ENCODE measurements at places on chromosomes 1 and 21. TPM values are rescaled to one million over a fixed set of nuclear protein-coding genes. Genes with fewer than 3 reads are reported as not detected.

PCP4L1 gene
- total RNA-seq, result 0.18 TPM

COL6A1 gene
- 5.2 TPM for total RNA-seq

NR1I3 gene
- total RNA-seq, result not detected

CDC7 gene
- 28.0 TPM for total RNA-seq

OR2L8 gene
- 0.34 TPM for total RNA-seq

DRAXIN gene
- 0.20 TPM for total RNA-seq

FMO2 gene
- not detected for total RNA-seq

HCRTR1 gene
- not detected for total RNA-seq

HSD11B1 gene
- 0.47 TPM for total RNA-seq

TM2D1 gene
- total RNA-seq, result 25.2 TPM

CELA2B gene
- total RNA-seq, result not detected

WLS gene
- total RNA-seq, result not detected

PADI2 gene
- total RNA-seq, result not detected

SLAMF9 gene
- total RNA-seq, result not detected

GBP1 gene
- 71.5 TPM for total RNA-seq

TRAF5 gene
- 42.5 TPM for total RNA-seq

KIF26B gene
- 0.16 TPM for total RNA-seq

DSCAM gene
- total RNA-seq, result not detected

KCNN3 gene
- not detected for total RNA-seq

ROR1 gene
- total RNA-seq, result not detected

DNAI4 gene
- total RNA-seq, result 1.7 TPM

LHX4 gene
- total RNA-seq, result not detected

KMO gene
- not detected for total RNA-seq

ADCY10 gene
- 0.05 TPM for total RNA-seq

DENND2D gene
- total RNA-seq, result 208 TPM

MXRA8 gene
- total RNA-seq, result 0.92 TPM

PI4KB gene
- total RNA-seq, result 46.6 TPM

FAM72C gene
- 25.9 TPM for total RNA-seq

SPOCD1 gene
- not detected for total RNA-seq

OXCT2 gene
- 4.2 TPM for total RNA-seq

GBP6 gene
- total RNA-seq, result 0.61 TPM

HES3 gene
- not detected for total RNA-seq

SELENBP1 gene
- total RNA-seq, result not detected

TPTE gene
- total RNA-seq, result not detected

PPM1J gene
- 2.8 TPM for total RNA-seq

CDA gene
- not detected for total RNA-seq

OR2T11 gene
- not detected for total RNA-seq

RNF187 gene
- total RNA-seq, result 147 TPM

DPT gene
- total RNA-seq, result not detected

PRELP gene
- total RNA-seq, result not detected

OR2T35 gene
- not detected for total RNA-seq

LRRC71 gene
- not detected for total RNA-seq

ACTL8 gene
- total RNA-seq, result not detected

CACNA1E gene
- not detected for total RNA-seq

KLF17 gene
- not detected for total RNA-seq

CYP2J2 gene
- total RNA-seq, result 1.4 TPM

LZIC gene
- total RNA-seq, result 24.2 TPM

DYNLT5 gene
- total RNA-seq, result not detected

MRPS21 gene
- 73.4 TPM for total RNA-seq

LENEP gene
- total RNA-seq, result not detected

GJB3 gene
- not detected for total RNA-seq

SMIM1 gene
- total RNA-seq, result 2.2 TPM

RHD gene
- not detected for total RNA-seq

ACKR1 gene
- not detected for total RNA-seq

CFHR3 gene
- total RNA-seq, result not detected

CASZ1 gene
- total RNA-seq, result 2.9 TPM

TTC39A gene
- 0.50 TPM for total RNA-seq

NEGR1 gene
- total RNA-seq, result not detected

AVPR1B gene
- total RNA-seq, result not detected

PTCH2 gene
- total RNA-seq, result 0.13 TPM

Data from activated CD8-positive, alpha-beta T cell treated with anti-CD3 and anti-CD28 coated beads for 36 hours (primary cell).